NCI-H1930 (cell line): ENCODE measurements at places on chromosomes 1 and 21.
A peak's percentile ranks its signal among the peaks of the same experiment; 100 is the strongest.

DNA sequence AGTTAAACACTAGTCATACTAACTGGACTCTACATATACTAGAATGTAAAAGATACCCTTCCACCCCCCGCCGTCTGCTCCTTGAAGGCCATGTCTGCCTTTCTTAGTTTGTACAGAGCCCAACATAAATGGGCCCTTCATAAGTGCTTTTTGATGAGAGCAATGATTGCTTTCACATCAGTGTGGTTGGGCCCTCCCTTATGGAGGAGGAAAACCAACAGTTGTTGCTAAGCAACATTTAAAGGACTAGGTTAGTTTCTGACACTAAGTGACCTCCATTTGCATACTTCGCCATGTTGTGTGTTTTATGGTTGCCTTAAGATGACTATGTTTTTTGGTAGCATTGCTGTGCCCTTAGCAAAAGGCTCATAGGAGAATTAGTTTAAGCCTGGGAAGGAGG lies 182.0 kb upstream of the SGIP1 start:
- peak; percentile 28 for DNase-seq

- DNase-seq, result no peak
Observed at GRCh38 chr21:38376693-38377092, 119.9 kb downstream of the KCNJ15 start.

GRCh38 chr1:47434051-47434842 lies 3.6 kb upstream of the FOXD2 start:
- DNase-seq, result no peak

DNA sequence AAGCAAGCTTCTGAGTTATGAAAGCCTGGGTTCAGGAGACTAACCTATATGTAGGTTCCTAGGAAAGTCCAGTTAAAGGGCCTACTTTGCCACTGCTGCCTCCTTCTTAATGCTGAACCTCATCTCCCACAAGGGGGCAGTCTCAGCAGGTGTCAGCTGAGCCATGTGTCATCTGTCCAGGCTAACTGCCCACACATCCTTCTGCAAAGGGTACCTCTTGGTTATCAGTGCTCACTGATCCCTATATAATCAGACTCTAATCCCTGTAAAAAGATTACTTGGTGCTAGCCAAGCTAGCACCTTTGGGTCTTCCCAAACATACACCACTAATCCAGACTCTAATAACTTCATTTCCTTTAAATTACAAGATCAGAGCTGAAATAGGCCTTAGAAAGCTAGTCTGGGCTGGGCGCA lies 9.0 kb downstream of the PRDX1 start:
- peak; percentile 45 for DNase-seq

- DNase-seq, result no peak
Observed at GRCh38 chr1:68918563-68918962, 421.7 kb upstream of the DEPDC1 start.

- DNase-seq, result no peak
Observed at GRCh38 chr1:56872597-56872996, 18.0 kb downstream of the C8A start.

DNA sequence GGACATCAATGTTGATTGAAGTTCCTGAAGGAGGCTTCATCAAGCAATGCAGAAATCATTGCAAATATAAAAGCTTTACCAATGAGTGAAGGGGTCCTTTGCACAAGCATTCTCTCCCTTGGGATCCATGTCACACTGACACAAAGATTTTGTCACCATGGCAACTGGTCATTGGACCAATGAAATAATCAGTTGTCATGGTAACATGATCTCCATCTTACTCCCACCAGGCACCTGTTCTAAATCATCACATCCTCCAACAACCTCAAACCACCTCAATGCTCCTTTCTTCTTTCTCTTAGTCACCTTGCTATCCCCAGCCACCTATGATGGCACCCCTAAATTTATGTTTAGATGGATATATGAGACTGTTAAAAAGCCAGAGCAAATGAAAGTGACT lies 13.5 kb upstream of the FOXJ3 start:
- DNase-seq, result no peak

- DNase-seq, result no peak
Observed at GRCh38 chr21:42486072-42486471, 10.0 kb downstream of the RSPH1 start.

- no peak for DNase-seq
Observed at GRCh38 chr1:7558921-7559869, 211.9 kb upstream of the VAMP3 start.

GRCh38 chr1:152141971-152142584 lies 16.9 kb downstream of the RPTN start:
- DNase-seq, result no peak

DNA sequence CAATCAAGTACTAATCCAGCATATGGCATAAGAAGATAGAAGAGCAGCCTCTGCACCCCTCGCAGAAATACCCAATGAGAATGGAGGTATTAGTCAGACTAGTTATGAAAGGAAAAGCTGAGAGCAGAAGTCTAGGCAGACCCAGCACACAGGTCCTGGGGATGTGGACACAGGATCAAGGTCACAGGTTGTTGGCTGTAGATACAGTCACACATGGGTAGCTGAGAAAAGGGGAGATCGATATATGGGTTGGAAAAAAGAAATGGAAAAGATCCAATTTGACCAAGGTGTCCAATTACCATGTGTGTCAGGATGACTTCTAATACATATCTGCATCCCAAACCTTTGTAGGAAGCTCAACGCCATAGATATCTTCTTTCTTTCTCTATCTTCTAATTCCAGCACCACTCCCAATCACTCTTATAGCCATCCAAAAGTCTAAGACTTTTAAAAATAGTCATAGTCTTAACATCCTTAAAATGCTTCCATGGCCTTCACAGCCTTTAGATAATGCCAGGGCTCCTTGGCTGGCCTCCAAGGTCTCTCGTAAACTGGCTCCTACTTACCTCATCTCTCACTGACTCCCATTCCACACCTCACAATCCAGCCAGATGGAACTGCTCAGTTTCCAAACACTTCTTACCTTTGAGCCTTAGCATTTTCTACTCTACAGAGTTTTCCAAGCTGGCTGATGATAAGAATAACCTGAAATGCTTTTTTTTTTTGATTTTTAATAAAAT lies 8.3 kb upstream of the ZC3H11B start:
- no peak for DNase-seq

- no peak for DNase-seq
Observed at GRCh38 chr1:235923466-235924021, 56.8 kb upstream of the LYST start.

DNA sequence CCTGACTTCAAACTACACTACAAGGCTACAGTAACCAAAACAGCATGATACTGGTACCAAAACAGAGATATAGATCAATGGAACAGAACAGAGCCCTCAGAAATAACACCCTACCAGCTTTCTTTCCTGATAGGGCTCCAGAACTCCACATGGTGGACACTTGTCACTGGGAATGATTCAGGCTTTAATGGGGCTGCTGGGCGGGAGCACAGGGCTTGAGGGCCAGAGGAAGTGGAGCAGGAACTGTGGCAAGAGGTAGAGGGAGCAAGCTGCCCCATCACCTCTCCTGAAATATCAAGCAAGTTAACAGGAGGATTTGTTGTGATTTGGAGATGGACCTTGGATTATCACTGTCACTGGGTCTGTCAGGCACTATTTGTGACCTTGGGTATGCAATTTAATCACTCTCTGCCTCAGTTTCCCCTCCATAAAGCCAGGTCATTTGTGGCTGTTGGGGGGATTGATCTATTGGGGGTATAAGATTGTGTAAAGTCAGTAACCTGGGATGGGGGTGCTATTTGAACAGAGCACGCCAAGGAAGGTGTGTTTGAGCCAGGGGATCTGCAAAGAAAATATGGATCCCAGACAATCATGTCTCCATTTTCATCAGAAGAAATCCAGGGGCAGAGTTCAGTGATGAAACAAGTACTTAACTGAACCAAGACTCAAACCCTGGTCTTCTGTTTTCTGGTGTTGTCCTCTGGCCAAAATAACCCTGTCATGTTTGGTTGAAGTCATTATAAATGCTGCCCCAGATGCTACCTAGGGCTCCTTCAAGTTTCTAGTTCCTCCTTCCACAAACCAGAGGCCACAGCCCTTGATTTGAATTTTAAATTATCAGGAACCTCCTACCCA lies 25.2 kb downstream of the ETS2 start:
- no peak for DNase-seq
